ENCODE measurements at places on chromosomes 3 and 15.

- peak; percentile 3 for DNase-seq
Measured at GRCh38 chr3:102529452-102529851, 94.6 kb downstream of the ZPLD1 start.

GRCh38 chr3:14862303-14862660, 43.5 kb downstream of the FGD5 start:
- no peak for DNase-seq

- no peak for DNase-seq
Measured at GRCh38 chr3:105837143-105837740, 31.6 kb downstream of the CBLB start.

- no peak for DNase-seq
Measured at GRCh38 chr3:99920481-99921376, 103.1 kb downstream of the CMSS1 start.

DNA sequence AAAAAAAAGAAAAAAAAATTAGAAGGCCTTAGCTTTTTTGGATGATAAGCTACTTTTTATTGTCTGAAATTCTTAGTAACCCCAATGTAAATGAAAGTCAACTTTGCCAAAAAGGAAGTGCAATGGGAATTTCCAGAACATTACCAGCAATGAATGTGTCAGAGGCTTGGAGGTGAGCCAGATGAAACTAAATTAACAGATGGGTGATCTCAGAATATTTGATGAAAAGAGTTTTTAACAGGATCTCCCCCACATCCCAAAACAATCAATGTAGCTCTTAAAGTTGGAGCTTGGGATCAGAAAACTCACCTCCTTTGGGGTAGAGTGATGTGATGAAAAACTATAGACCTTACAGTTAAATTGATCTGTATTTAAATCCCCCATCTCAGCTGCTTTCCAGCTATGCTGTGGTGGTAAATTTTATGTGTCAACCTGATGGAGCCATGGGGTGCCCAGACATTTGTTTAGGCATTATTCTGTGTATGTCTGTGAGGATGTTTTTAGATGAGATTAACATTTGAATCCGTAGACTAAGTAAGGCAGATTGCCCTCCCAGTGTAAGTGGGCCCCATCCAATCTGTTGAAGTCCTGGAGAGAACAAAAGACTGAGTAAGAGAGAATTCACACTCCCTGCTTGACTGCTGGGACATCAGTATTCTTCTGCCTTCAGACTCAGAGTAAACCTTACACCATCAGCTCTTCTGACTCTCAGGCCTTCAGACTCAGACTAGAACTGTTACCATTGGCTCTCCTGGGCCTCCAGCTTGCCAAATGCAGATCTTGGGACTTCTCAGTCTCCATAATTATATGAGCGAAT, 84.3 kb upstream of the TNFSF10 start:
- DNase-seq: peak; percentile 61

DNA sequence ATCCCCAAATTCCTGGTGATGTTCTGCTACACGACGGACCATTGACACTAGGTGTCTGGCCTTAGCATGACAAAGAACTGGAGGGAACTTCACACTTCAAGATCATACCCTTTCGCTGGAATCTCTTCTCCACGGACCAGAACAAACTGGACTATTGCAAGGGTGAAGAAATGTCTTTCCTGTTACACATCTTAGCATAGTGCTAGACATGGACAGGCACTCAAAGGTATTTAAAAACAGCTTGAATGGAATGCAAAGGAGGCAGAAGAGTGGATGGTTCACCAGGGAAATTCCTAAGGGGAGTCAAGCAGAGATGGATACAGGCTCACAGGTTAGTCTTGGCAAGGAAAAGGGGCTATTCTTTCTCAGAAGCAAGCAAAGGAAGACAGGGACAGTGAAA, 33.5 kb upstream of the PDZRN3 start:
- no peak for DNase-seq

DNA sequence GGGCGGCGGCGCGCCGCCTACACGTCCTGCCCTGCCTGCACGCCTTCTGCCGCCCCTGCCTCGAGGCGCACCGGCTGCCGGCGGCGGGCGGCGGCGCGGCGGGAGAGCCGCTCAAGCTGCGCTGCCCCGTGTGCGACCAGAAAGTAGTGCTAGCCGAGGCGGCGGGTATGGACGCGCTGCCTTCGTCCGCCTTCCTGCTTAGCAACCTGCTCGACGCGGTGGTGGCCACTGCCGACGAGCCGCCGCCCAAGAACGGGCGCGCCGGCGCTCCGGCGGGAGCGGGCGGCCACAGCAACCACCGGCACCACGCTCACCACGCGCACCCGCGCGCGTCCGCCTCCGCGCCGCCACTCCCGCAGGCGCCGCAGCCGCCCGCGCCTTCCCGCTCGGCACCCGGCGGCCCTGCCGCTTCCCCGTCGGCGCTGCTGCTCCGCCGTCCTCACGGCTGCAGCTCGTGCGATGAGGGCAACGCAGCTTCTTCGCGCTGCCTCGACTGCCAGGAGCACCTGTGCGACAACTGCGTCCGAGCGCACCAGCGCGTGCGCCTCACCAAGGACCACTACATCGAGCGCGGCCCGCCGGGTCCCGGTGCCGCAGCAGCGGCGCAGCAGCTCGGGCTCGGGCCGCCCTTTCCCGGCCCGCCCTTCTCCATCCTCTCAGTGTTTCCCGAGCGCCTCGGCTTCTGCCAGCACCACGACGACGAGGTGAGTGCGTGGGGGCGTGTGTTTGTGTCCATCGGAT, 602 bp downstream of the TRIM71 start:
- DNase-seq: no peak

DNA sequence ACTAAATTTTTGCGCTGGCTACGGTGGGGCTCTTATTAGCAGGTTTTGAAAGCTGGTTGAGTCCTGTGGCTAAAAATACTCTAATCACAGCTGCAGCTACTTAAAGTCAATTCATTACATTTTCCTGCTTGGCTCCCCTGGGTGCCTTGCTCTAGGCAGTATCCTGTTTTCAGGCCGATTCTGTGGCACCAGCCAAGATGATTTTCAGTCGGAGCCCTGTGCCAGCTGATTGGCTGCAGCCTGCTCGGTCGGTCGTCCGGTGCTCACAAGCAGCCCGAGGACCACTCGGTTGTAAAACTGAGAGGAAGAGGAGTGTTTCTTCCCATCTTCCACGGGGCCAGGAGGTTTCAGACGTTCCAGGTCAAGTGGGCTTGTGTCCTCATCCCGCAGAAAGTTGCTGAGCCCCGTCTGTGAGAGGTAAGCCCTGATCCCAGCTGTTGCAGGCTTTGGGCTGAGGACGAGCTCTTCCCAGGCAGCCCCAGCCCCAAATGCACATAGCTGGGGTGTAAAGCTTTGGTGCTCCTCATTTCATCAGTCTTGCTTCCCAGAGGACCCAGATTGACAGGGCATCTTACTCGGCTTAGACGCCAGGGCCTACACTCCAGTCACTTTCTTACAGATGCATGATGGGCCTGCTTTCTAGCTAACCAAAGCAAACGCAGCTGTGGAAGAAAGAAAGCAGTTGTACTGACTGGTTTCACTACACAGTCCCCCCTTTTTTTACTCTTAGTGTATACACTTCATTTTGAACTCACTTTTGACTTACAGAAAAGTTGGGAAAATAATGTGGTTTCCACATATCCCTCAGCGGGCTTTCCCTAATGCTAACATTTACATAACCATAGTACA, 15.9 kb downstream of the LYSMD4 start:
- no peak for DNase-seq

- no peak for DNase-seq
Measured at GRCh38 chr15:31325595-31326155, 960 bp upstream of the KLF13 start.

DNA sequence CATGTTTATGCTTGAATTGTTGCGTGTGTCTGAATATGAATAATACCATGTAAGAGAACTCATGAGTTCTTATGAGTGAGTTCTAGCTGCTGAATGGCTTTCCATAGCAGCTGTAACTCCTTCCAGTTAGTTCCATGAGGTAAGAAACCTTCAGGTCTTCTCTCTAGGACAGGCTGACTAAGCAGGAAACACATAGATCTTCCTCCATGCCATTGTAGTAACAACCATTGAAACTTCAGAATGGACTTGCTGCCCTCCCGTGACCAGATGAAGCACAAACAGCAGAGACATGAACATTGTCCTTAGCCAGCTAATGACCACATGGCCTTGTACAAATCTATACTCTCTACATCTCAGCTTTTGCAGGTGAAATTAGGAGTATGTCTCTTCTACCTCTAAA, 200.0 kb downstream of the ZNF385D start:
- DNase-seq: no peak

- DNase-seq: no peak
Measured at GRCh38 chr15:66252685-66253417, 699 bp downstream of the MEGF11 start.

GRCh38 chr3:146163584-146163983, 2.6 kb upstream of the PLOD2 start:
- no peak for DNase-seq

DNA sequence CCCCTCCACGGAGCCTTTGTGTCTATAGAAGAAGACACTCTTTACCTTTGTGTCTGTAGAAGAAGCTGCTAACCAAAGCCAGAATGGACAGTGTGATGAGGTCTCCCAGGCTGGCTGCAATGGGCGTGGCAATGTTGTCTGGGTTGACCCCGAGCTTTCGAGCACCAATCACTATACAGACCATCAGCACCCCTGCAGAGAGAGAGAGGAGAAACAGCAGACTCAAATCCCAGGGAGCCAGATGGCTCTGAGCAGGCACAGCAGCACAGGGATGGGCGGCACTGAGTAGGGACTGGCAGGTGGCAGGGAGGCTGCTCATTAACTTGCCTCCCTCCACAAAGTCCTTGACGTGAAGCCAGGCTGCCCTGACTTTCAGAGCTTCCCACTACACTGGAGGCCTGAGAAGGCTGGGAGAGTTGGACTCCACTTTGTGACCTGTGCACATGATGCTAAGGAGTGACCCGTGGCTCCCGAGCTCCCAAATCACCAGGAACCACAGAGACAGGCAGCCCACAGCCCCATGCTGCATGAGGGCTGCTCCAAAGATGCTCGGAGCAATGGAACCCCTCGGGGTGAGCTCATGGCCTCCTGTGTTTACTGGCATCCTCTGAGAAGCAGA, 53.9 kb downstream of the ROPN1B start:
- no peak for DNase-seq

GRCh38 chr3:62832553-62832952, 42.7 kb downstream of the CADPS start:
- DNase-seq: no peak

GRCh38 chr3:130093741-130094391, 12.2 kb downstream of the ALG1L2 start:
- no peak for DNase-seq

GRCh38 chr15:74365598-74366445, 1.6 kb downstream of the CYP11A1 start:
- no peak for DNase-seq

DNA sequence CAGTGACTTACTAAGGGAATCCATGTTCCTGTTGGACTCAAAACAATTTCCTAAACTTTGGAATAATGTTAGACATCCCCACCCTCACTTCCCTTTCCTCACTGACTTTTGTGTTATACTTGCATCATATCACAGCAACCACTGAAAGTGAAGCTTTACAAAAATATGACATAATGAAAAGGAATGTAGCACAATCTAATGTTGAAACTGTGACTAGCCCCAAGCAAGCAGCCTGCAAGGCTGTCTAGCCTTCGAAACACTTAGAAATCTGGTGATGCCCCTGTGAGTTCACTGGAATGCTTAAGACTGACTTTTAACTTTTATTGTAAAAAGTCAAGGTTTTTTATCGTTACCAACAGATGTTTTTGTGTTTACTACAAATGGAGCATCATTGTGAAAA, 203.7 kb upstream of the ZNF385D start:
- DNase-seq: peak; percentile 33

GRCh38 chr3:94665922-94666321, 603.1 kb downstream of the NSUN3 start:
- DNase-seq: no peak

- no peak for DNase-seq
Measured at GRCh38 chr3:20523293-20523692, 337.3 kb upstream of the SGO1 start.

GRCh38 chr3:134432236-134432635, 53.5 kb downstream of the ANAPC13 start:
- no peak for DNase-seq

- DNase-seq: no peak
Measured at GRCh38 chr3:185936273-185936629, 1.6 kb downstream of the TRA2B start.

- no peak for DNase-seq
Measured at GRCh38 chr3:167785790-167786189, 50.3 kb downstream of the SERPINI1 start.

- no peak for DNase-seq
Measured at GRCh38 chr15:69342460-69343076, 43.9 kb downstream of the PAQR5 start.

DNA sequence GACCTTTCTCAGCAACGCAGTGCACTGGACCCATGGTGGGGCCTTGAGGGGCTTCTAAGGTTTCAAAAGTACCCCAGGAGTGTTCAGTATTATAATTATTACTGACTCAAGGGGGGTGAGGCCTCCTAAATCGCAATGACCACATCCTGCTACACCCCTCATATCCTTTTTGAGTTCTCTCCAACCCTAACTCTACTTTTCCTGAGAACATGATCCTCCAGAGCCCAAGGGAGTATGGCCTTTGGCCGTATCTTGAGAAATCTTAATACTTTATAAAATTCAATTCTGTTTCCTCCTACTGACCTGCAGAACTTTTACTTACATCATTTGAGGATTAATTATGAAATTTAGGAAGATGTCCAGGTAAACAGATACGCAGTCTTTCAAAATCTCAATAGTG, 30.4 kb upstream of the RARRES1 start:
- DNase-seq: no peak

DNA sequence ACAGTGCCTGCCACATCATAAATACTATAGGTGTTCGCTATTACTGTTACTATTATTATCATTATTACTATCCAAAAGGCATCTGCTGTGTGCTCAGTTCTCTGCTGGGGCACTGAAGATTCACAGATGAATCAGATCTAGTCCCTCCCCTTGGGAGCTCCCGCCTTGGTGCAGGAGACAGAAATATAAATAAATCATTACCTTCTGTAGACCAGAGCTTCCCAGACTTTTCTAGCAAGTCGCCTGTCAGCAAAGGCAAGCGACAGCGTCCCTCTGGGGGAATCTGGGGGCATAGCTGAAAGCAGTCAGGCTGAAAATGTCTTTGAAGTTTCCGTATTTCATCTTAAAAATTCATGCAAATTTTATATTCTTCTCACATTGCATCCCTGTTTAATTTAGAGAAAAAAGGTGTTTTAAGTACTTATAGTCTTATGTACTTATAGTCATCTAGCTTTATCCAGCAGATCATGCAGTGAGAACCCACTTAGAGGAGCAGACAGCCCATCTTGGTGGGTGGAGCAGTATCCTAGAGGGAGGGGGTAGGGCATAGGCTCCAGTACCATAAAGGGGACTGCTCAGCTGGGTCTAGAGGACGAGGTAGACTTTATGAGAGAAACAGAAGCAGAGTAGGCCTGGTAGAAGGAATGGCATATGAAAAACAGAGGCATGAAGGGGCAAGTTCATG, 10.4 kb upstream of the BRPF1 start:
- DNase-seq: no peak
